ENCODE measurements at places on chromosomes 6 and 20.
A peak's percentile ranks its signal among the peaks of the same experiment; 100 is the strongest.

DNA sequence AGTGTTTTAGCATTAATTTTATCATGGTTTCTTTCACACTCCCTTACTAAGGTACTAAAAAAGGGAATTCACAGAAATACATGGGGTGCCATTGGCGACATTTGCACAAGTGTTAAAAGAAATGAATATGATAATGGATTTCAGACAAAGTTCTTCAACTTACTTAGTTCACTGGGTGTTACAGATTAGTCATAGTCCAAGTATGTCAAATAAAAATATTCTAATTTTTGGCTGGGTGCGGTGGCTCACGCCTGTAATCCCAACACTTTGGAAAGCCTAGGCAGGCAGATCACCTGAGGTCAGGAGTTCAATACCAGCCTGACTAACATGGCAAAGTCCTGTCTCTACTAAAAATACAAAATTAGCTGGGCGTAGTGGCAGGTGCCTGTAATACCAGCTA lies 286.1 kb upstream of the TFAP2D start:
- no peak for DNase-seq

DNA sequence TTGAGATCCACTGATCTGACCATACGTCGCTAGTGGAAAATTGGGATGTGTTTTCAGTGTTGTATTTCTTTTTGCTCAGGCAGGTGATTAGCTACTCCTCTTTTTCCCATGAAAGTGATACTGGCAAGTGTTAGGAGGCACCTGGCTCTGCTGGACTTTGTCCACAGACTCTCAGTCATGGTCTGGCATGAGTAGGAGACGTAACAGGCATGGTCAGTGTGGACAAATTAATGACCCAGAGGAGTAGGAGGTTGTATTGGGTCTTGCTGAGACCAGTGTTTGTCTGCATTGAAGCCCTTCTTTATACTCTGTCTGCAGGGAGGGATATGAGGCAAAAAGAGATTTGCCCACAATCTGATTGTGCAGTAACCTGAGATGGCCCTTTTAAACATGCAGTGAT lies 178.7 kb downstream of the DTNBP1 start:
- no peak for DNase-seq

- no peak for DNase-seq
These were observed 12.0 kb downstream of the SPDEF start for GRCh38 chr6:34544052-34544604.

DNA sequence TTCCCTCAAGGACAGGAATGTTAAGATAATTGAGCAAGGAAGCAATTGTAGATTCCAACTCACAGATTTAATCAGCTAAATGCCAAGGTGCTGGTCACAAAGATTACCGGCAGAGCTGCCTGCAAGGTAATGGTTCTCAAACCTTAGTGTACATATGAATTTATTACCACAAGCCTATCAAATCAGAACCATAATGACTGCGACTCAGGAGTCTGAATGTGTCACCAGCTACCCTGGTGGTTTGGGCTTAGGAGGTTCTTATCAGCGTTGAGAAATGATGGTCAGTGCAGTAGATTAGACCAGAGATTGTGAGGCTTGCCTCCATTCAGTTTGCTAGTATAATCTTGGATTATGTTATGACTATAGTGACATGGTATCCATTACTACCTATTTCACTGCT lies 78.9 kb downstream of the MTFR2 start:
- DNase-seq, result no peak

GRCh38 chr20:37986044-37986858 lies 47.0 kb downstream of the TTI1 start:
- no peak for DNase-seq

- peak; percentile 43 for DNase-seq
These were observed at the start of gene CD24 for GRCh38 chr6:106974336-106974998. CD24 (minus strand) TSS chr6:106974729; CDS start chr6:106974646, 83 bp downstream.

GRCh38 chr20:62446481-62446880 lies 19.1 kb upstream of the RBBP8NL start:
- DNase-seq, result no peak

- DNase-seq, result no peak
These were observed 70.3 kb upstream of the HEY2 start for GRCh38 chr6:125679128-125679527.

GRCh38 chr6:100803264-100804045 lies 77.7 kb downstream of the ASCC3 start:
- DNase-seq, result no peak

- DNase-seq, result no peak
These were observed 30.4 kb downstream of the BFSP1 start for GRCh38 chr20:17500826-17501225.

GRCh38 chr6:169254456-169255316 lies 1.0 kb upstream of the THBS2 start:
- DNase-seq, result no peak

GRCh38 chr6:98333273-98333672 lies 501.1 kb upstream of the POU3F2 start:
- DNase-seq, result no peak

DNA sequence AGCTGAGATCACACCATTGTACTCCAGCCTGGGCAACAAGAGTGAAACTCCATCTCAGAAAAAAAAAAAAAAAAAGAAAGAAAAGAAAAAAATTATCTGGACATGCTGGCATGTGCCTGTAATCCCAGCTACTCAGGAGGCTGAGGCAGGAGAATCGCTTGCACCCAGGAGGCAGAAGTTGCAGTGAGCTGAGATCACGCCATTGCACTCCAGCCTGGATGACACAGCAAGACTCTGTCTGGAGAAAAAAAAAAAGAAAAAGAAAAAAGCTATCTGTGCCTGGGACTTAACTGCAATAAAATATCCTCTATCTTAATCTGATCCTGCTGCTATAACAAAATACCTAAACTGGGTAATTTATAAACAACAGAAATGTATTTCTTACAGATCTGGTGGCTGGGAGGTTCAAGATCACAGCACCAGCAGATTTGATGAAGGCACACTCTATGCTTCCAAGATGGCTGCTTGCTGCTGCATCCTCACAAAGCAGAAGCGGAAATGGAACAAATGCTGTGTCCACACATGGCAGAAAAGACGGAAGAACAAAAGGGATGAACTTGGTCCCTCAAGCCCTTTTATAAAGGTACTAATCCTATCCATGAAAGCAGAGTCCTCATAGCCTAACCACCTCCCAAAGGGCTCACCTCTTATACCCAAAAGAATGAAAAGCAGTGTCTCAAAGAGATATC lies 273.3 kb upstream of the JARID2 start:
- DNase-seq, result no peak

DNA sequence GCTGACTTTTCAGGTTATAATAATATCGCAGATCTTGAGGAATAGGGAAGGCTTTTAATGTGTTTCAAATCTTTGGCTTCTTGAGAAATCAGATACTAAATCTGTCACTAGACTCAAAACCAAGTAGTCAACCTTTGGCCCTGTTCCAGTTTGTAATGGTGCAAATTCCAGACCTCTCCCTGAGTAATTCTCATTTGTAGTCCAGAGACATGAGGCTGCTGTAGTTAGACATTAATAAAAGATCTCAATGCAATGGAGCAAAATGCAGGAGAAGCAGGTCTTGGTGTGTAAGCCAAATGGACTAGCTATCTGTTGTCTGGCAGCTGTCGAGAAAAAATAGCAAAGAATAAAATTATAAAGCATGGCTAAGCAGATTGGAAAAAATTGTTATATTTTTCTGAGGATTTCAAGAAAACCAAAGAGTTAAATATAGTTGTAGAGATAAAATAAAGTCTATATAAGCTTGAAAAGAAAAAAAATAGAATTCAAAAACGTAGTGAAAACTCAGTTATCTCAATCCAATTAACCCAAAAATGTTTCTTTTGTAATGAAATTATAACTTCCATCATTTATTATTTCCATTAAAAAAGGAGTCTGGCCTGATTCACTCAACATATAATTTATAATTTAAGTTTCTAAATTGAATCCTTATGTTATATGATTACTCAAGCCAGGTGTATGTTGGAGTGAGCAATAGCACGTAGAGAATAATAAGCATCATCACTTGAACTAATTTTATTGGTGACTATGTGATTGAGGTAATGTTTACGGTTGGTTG lies 161.5 kb upstream of the ADGRB3 start:
- no peak for DNase-seq

GRCh38 chr6:160456214-160456546 lies 108.0 kb downstream of the SLC22A3 start:
- DNase-seq, result no peak

DNA sequence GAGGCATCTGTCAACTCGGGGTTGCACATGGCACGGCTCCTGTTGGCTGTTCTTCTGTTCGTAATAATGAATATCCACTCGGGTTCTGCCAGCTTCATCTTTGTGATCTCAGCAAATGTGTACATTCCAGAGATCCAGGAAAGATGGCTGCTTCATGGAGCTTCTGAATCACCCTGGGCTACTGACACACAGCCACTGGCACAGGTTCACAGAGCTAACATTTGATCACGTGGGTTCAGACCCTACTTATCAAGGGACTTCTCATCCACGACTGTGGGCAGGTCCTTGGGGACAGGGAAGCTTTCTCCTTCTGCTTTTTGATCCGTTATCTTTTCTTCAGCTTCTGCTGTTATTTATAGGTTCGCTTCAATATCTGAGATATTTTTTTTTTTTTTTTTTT lies 18.1 kb downstream of the PPP1R3G start:
- no peak for DNase-seq

GRCh38 chr6:100724696-100725095 lies 156.4 kb downstream of the ASCC3 start:
- DNase-seq, result no peak

DNA sequence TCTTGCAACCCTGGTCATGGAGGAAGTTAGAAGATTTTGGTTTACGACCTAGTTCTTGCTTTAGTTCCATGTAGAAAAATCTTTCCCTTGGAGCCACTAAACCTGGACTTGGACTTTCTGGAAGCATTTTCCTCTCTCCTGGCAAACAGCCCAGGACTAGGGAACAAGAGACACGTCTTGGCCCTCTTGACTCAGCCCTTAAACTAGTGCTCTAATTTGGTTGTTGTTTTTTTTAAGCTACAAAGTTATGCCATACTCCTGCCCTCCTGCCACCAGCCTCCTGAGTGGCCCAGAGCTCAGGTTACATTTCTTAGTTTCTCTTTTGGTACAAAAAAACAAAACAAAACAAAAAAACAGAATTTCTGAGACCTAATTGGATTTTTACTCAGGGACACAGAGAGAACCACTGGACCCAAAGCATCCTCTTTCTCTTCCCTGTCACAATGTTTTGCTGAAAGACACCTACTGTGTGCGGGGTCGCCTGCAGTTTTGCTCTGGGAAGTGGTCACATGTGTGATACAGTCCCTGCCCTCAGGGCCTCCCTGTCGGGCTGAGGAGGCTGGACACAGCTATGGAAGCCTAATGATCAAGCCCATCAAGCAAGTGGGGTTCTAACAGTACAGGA lies 32.3 kb upstream of the SCUBE3 start:
- DNase-seq, result no peak

- DNase-seq, result no peak
These were observed 222.7 kb downstream of the ANKRD60 start for GRCh38 chr20:58005581-58006345.

- no peak for DNase-seq
These were observed 10.6 kb downstream of the TAAR1 start for GRCh38 chr6:132648356-132648755.

GRCh38 chr6:130282234-130282995 lies 59.7 kb upstream of the SAMD3 start:
- no peak for DNase-seq

GRCh38 chr6:124868481-124868880 lies 93.8 kb upstream of the RNF217 start:
- no peak for DNase-seq

DNA sequence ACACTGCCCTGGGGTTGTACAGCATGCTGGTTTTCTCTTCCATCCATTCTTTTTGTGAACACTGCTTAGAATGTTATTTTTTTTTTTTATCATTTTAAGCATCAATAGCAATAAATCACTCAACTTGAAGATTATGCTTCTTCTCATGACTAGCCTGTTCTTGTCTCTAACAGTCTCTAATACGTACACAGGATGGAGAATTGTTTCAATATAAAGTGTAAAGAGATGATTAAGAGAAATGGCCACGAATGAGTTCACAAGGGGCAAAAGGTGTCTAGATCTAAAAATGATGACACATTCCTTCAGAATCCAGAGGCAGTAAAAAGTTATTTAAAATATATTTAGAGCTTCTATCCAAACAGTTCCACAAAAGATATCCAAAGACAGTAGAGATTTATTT lies 390.2 kb downstream of the HDGFL1 start:
- no peak for DNase-seq

- no peak for DNase-seq
These were observed 631 bp downstream of the PLCB1 start for GRCh38 chr20:8132484-8133309.

GRCh38 chr6:36752187-36752885 lies 54.7 kb downstream of the RAB44 start:
- no peak for DNase-seq

DNA sequence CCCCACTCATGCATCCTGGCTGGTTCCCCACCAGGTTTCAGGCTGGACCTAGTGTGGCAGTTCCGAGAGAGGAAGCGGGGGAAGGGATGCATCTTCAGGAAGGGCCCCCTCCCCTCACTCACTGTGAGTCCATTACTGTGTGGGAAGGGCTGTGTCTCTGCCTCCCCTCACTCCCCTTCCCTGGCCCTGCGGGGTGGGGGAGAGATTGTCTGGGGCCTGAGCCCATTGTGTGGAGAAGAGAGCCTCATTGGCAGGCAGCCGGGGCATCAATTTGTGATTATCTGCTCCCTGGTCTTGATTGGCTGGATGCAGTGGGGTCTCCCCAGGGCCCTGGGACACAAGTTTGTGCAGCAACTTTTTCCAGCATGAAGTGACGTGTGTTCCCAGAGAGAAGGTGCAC lies 4.1 kb upstream of the MYT1 start:
- DNase-seq, result no peak

DNA sequence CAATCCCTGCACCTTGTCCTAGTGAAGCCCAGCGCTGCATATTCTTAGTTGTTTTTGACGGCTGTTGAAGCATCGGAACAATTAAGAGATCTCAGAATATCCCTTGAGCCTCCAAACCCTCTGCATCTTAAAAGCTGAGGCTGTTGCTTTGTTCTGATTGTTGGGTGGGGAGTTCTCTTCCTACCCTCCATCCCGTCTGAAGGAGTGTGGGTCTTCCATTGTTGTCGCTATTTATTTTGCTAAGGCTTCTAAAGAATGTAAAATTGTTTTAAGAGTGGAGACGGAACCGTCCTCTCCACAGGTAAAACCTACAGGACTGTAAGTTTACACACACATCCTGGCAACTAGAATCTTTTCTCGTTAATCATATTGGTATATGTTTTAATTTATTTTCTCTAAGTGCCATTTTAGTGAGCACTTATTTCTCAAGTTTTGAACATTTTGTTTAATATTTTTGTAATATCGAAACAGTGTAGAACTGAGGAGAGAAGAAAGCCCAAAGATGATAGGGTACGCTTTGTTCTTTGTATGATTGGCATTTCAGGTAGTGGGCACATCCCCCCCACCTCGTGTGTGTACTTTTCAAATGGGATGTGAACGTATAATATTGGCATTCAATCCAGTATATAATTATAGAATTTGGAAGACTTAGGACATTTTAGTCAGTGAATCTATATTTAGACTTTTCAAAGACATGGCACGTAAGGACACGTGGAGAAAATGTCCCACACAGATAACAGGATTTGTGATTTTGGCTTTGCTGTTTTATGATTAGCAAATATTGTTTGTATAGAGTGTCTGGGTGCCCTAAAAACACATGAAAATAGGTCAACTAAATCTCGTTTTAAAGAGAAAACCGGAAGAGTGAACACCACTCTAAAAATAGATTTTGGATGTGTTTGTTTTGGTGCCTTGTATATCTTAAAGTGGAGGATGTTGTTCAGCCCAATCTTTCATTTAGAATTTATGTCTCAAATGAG lies 1.3 kb downstream of the RNF146 start:
- peak; percentile 53 for DNase-seq

GRCh38 chr6:106886922-106887797 lies 87.4 kb downstream of the CD24 start:
- DNase-seq, result no peak

GRCh38 chr20:62554214-62554897 lies 78.6 kb upstream of the GATA5 start:
- no peak for DNase-seq
